NCI-H1930 (cell line): ENCODE measurements at places on chromosomes 6 and 20.

GRCh38 chr6:27889275-27889627 is 22.9 kb downstream of the OR2B2 start:
- no peak for DNase-seq

GRCh38 chr20:3209257-3209945 is at the start of gene ITPA:
ITPA (plus strand) TSS chr20:3209498; CDS start chr20:3209552, 54 bp downstream.
- peak; percentile 18 for DNase-seq

GRCh38 chr6:5054245-5054873 is 30.8 kb upstream of the PPP1R3G start:
- DNase-seq: no peak

- DNase-seq: no peak
Observed at GRCh38 chr6:96649926-96650325, 87.0 kb downstream of the FHL5 start.

GRCh38 chr6:16092990-16093389 is 35.9 kb upstream of the MYLIP start:
- DNase-seq: no peak

GRCh38 chr6:1028723-1029122 is 283.2 kb upstream of the FOXQ1 start:
- DNase-seq: no peak

GRCh38 chr6:132937466-132937906 is 123.1 kb downstream of the RPS12 start:
- DNase-seq: peak; percentile 28

DNA sequence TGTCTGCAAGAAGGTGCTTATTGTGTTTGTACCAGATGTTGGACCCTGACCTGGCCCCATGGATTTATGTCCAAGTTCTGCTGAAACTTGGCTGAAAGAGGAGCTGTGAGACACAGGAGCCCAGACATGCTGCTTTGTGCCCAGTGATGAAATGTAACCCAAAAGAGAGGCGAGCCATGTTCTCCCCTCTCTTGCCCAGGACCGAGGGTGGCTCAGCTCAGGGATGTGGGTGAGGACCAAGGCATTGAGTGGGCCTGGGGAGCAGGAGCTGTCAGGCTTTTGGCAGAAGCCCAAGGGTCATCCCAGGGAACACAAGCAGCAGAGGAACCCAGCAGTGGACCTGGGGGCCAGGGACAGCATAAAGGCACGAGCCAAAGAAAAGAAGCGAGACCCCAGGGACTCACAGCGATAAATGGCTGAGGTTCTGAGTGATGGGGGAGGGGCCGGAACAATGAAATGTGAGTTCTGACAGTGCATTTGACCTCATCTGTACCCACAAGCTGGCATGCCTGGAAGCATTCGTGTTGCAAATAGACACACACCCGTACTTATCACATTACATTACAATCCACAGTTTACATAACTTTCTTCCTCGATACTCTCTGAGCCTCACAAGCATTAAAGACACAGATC is 363.4 kb upstream of the JARID2 start:
- DNase-seq: no peak
